Osteoblast (primary cell): ENCODE measurements at places on chromosomes 11 and 22.

- peaks cover 5% of the 10 kb centered on the region for H3K4me1 ChIP-seq
- peak; percentile 98 for DNase-seq
- H3K36me3 ChIP-seq: peaks cover 4% of the 10 kb centered on the region
- H3K4me3 ChIP-seq: peak within 1 kb of the TSS; percentile 84
- H3K27ac ChIP-seq: peak within 1 kb of the TSS; percentile 72
Observed at GRCh38 chr22:45413368-45414211, at the start of the genes RIBC2 and SMC1B. Gene RIBC2 (plus strand): TSS chr22:45413693. CDS start chr22:45413887, 194 bp downstream. Gene SMC1B (minus strand): TSS chr22:45413599. CDS start chr22:45413567, 32 bp downstream.

- H3K36me3 ChIP-seq: peaks cover 50% of the 10 kb centered on the region
- peaks cover 22% of the 10 kb centered on the region for H3K4me1 ChIP-seq
- no peaks in the 10 kb centered on the region for H3K27me3 ChIP-seq
- no peak overlapping the region for H3K4me3 ChIP-seq
- peak; percentile 89 for DNase-seq
Observed at GRCh38 chr11:122791836-122792235, 46.5 kb upstream of the CRTAM start.

DNA sequence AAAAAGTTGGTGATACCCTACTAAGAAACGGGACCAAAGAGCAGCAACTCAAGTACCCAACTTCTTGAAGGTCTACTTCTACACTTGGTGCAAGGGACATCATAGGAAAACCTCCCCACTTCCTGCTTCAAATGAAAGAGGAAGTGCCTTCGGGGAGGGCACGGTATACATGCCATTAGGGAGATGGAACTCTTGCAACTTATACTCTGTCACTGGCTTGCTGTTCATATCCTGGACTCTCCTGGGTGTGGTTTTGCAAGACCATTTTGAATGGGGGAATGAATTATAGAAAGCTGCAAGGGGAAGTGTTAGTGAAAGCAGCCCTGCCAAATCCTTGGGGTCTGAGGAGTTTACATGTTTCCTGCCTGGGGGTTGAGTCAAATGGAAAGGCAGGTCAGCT lies 41.9 kb downstream of the CSNK2A3 start:
- H3K4me3 ChIP-seq: no peak overlapping the region
- no peak overlapping the region for H3K27ac ChIP-seq
- no peak for DNase-seq
- peaks cover 9% of the 10 kb centered on the region for H3K4me1 ChIP-seq

GRCh38 chr22:35530700-35531099 lies 9.9 kb upstream of the RASD2 start:
- no peak overlapping the region for H3K4me3 ChIP-seq
- H3K27me3 ChIP-seq: no peaks in the 10 kb centered on the region
- no peak for DNase-seq
